ENCODE measurements at places on chromosomes 4 and X.
A peak's percentile ranks its signal among the peaks of the same experiment; 100 is the strongest.

GRCh38 chr4:37689353-37690095 is 3.3 kb upstream of the RELL1 start:
- DNase-seq, result no peak

DNA sequence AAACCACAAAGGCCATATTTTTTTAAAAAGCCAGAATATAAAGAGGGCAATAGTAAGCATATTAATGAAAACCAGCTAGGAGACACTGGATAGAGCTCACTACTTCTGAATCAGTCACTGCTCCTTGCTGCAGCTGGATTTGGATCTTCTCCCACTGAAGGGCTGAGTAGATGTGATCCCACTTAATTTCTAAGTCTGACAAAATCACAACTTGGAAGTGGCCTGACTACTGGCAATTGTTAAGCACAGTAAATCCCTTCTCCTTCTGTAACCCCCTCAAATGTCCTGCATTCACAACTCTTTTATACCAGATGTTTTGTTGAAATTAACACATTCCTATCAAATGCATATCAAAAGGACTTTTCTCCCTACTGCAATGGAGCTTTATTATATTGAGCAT is 72.9 kb downstream of the AMMECR1 start:
- DNase-seq, result no peak

- no peak for DNase-seq
Measured at GRCh38 chr4:26171941-26172340, 148.9 kb upstream of the RBPJ start.

DNA sequence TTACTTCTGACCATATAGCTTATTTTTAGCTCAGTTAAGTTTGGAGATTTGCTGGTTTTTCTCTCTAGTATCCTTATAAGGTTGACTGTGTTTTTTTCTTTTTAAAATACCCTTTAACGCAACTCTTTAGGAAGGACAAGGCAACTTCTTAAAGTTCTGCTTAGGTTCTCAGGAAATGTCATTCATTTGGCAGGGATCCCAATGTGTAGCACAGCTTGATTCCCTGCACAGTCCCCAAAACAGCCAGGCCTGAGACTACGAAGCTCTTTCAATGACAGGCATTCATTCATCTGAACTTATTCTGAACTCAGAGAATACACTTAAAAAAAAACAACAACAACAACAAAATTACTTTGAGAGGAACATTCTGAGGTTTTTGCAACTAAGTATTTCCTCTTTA is 1765.8 kb downstream of the PCDH7 start:
- no peak for DNase-seq

DNA sequence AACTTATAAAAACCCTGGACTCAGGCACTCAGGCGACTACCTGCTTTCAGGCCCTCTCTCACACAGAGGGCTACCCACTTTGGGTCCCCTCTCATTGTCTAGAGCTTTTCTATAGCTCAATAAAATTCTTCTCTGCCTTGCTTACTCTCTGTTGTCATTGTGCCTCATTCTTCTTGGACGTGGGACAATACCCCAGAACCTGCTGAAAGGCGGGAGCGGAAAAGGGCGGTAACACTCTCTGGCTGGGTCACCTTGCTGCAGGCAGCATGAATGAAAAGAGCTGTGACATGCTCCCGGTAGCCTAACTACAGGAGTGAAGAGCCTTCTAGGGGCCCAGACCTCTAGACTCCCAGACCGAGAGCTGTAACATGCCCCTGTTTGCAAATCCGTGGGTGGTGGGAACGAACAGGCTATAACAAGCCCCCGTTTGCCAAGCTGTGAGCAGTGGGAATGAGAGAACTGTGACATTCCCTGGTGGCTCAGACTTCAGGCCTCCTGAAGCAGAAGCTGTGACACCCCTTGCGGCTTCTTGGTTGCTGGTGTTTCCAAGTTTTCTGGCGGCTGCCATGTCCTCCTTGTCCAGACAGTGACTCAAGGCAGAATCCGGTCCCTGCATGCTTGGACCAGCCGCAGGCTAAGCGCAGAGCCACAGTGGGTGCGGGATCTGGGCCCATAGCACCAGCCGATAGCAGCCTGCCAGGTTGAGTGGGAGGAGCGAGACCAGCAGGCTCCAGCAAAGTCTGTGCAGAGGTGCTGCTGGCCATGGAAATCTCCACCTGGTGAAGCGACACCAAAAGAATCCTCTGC is 684.6 kb downstream of the ARAP2 start:
- DNase-seq, result no peak

- DNase-seq, result no peak
Measured at GRCh38 chr4:91127192-91127591, 1000.0 kb downstream of the CCSER1 start.

DNA sequence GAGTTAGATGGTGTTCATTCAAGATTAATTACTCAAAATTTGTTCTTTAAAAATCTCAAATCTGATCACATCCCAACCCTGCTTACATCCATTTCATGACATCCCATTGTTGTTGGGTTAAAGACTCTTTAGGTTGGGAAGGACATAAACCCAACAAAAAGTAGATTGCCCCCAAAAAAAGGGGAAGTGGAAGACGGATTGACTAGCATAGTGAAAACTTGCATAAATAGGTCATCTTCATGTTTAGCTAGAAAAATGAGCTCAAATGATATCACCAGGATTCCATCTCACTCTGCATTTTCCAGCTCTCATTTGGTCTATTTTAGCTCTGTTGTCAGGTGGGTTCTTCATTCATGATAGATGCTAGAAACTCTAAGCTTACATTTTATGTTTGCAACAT is 18.5 kb upstream of the TET2 start:
- no peak for DNase-seq

DNA sequence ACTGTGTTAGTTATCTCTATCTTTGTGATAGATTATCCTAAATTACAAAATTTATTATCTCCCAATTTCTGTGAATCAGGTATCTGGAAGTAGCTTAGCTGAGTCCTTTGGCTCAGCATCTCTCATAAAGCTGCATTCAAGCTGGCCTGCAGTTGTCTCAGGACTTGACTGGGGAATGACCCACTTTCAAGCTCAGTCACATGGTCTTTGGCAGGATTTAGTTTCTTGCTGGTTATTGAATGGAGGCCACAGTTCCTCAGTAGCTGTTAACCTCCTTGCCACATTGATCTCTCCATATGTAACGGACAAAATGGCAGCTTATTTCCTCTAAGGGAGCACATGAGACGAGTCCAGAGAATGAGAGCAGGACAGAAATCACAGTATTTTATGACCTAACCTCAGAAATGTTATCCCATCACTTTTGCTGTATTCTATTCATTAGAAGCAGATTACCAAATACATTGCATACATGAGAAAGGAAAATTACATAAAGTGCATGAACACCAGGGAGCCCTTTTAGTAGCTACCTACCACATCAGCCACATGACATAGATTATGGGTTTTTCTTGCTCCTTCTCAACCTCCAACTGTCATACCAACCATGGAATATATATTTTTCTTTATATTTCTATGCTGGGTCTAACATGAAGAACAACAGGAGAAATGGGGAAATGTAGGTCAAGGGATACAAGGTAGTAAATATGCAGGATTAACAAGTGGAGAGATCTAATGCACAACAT is 730.1 kb downstream of the CCSER1 start:
- DNase-seq, result no peak

GRCh38 chrX:19625612-19626011 is 110.3 kb upstream of the MAP3K15 start:
- peak; percentile 33 for DNase-seq

DNA sequence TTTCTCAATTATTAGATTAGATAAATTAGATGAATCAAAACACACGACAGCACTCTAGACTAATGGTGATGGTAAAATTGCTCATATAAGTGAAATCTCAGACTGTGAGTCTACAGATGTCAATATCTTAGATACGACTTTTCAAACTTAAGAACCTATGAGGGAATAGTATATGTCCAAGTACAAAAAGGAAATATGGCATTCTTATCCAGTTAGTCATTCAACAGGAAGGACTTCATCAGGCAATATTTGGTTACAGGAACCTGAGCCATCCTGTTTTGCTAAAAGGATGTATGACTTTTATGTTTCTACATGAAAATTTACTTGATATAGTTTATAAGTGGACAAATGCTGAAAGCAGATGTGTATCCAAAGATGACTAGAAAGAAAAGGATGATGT is 107.0 kb downstream of the CT47B1 start:
- DNase-seq, result no peak

GRCh38 chrX:46737462-46737861 is 21.5 kb downstream of the SLC9A7 start:
- no peak for DNase-seq

DNA sequence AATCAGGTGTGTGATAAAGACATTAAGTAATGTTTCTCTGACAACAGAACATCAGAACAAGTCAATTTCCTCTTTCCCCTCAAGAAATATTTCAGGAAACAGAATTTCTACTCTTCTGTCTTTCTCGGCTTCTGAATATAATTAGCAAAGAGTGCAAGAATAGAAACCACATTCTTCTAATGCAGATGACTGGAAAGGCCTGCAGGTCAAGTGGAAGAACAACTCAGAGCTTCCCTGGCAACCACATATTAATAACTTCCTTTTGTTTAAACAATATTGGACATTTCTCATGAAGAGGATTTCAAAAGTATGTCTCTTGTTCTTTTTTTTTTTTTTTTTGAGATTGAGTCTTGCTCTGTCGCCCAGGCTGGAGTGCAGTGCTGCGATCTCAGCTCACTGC is 225.5 kb downstream of the PARM1 start:
- no peak for DNase-seq

- no peak for DNase-seq
Measured at GRCh38 chr4:67437974-67438713, 107.2 kb downstream of the CENPC start.

DNA sequence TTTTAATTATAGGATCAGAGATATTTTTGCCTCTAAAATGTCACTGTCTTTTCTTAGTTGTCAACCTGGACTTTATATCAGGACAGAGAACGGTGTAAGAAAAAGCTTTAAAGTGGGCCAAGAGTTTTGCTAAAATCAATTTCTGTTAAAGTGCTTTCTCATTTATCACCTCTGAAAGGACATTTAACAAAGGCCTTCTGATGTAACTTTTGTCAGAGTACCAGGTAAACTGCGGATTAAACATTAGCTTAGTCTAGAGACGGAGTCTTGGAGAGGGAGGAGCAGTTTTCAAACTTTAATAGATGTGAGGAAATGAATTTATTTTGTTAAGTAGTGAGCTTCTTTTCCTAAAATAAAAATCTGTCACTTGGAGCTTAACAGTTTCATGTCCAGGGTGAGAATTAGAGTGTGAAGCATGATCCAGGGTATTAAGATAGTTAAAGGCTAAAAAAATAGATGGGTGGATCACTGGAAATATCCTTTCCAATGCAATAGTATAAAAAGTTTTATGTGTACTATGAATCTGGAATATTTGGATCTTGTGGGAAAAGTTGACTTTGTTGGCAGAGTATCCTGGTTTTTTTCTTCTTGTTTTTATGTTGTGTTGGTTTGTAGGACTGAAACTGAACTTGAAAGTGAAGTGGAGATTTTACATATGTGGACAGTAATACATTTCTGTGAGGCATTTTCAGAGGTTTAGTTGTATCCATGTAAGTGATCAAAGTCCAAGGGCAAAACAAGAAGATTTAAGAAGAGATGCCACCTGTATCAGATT is 33.6 kb upstream of the BMPR1B start:
- no peak for DNase-seq

- no peak for DNase-seq
Measured at GRCh38 chr4:26105337-26105736, 191.3 kb downstream of the SMIM20 start.

- DNase-seq, result no peak
Measured at GRCh38 chr4:7387925-7388324, 46.8 kb downstream of the PSAPL1 start.

- DNase-seq, result no peak
Measured at GRCh38 chr4:10272511-10272910, 155.9 kb upstream of the WDR1 start.

DNA sequence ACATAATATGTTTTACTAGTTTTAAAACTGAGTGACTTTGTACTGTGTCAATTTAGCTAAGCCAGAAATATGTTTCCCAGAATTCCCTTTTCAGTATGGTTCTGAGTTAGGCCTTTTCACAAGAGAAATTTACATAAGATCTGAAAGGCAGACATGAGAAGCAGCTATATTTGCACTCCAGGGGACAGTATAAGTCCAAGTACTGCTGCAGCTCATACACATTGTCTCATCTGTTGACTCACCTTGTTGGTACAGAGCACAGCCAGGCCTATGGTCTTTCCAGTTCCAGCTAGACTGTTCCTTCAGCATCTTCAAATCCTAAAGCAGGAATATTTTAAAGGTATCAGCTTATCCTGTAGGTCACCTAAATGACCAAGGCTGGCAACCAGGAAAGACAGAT is 53.5 kb downstream of the BMP3 start:
- DNase-seq, result no peak

- DNase-seq, result no peak
Measured at GRCh38 chr4:120723986-120724385, 198.5 kb downstream of the PRDM5 start.

DNA sequence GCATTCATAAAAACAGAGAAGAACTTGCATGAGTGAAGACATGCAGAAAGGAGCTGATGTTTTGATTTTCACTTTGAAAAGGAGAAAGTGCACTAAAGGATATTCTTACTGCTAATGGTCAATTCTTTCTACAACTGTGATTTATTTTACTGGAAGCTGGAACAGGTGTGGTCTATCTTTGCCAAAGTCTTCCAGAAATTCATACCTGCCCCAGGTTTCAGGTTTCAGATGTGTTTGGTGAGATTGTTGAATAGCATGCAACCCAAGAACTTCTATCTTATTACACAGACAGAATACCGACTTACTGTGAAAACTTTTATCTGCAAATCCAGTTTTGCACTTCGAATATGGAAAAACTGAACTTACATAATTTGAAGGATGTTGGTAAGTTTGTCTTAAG is 388.3 kb downstream of the PDGFC start:
- no peak for DNase-seq

- no peak for DNase-seq
Measured at GRCh38 chr4:36775544-36775943, 469.0 kb upstream of the NWD2 start.

DNA sequence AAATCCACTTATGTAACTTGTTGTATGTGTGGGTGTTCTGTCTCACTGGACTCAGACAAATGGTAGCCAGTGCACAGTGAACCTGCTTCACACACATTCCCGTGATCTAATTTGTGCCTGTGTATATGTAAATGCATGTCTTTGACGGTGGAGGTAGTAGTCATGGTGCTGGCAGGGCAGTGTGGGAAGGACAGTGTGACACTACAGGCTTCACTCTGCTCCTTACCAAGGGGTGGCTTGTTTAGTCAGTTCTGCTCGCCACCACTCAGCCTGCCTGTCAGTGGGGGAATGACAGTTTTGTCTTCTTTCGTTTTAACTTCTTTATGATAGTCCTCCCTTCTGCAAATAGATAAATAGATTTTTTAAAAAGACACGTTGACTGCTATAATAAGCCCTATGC is 17.7 kb upstream of the PAQR3 start:
- DNase-seq, result no peak

GRCh38 chr4:152243206-152243605 is 292.7 kb downstream of the FBXW7 start:
- DNase-seq, result no peak

- no peak for DNase-seq
Measured at GRCh38 chrX:153569475-153569874, 29.5 kb downstream of the CCNQ start.

GRCh38 chr4:165031436-165032211 is at the start of gene TRIM60:
Gene TRIM60, plus strand, starts transcription at chr4:165031999. Its CDS starts 8,074 bp downstream, at chr4:165040073.
- DNase-seq, result no peak
